ENCODE measurements at places on chromosomes 3 and 15.

DNA sequence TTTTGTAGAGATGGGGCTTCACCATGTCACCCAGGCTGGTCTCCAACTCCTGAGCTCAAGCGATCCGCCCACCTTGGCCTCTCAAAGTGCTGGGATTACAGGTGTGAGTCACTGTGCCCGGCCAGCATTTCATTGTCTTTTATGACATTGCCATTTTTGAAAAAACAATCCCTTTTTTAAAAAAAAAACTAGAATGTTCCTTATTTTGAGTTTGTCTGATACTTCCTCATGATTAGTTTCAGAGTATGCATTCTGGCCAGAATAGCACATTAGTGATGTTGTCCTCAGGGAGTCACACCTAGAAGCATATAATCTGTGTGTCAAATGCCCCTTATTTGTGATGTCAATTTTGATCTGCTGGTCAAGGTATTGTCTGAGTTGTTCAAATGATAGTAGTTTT is 21.2 kb upstream of the NMD3 start:
- DNase-seq: no peak

DNA sequence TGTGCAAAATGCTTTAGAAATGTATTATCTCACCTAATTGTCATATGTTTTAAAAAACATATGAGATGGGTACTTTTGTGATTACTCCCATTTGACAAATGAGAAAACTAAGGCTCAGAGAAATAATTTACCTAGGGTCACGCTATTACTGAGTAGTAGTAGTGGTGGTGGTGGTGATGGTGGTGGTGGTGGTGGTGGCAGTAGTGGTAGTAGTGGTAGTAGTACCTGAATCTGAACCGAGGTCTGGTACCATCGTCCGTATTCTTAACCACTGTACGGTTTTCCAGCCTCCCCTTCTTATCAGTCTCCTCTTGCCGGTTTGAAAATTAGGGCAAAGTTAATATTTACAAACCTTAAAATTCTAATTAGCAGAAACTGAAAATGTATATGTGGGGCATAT is 102.4 kb downstream of the KLHL25 start:
- DNase-seq: no peak

GRCh38 chr3:185912512-185912911 is 25.3 kb downstream of the TRA2B start:
- no peak for DNase-seq

GRCh38 chr15:95972812-95973211 is 357.7 kb upstream of the NR2F2 start:
- DNase-seq: no peak

GRCh38 chr3:161332792-161333191 is 38.5 kb downstream of the SPTSSB start:
- DNase-seq: no peak

GRCh38 chr3:4988983-4989834 is 10.0 kb downstream of the BHLHE40 start:
- no peak for DNase-seq

- no peak for DNase-seq
Observed at GRCh38 chr15:101137312-101137940, 114.4 kb downstream of the CHSY1 start.

- DNase-seq: no peak
Observed at GRCh38 chr3:71265365-71265915, 318.1 kb downstream of the FOXP1 start.

DNA sequence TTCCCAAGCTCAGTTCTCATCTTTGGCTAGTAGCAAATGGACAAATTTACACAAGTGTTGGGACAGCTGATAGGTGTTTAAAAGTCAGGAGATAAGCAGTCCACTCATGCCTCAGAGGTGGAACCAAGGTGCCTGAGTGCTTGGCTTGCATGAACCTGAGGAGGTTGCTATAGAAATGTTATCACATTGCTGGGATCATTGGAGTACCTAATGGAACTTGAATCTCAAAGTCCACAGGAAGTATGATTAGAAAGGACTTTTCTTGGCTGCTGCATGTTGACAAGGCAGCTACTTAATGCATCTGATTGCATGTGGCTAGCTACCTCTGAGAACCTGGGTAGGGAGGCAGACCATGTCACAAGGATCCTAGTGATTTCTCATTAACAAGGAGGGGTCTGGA is 39.5 kb upstream of the C3orf80 start:
- no peak for DNase-seq

DNA sequence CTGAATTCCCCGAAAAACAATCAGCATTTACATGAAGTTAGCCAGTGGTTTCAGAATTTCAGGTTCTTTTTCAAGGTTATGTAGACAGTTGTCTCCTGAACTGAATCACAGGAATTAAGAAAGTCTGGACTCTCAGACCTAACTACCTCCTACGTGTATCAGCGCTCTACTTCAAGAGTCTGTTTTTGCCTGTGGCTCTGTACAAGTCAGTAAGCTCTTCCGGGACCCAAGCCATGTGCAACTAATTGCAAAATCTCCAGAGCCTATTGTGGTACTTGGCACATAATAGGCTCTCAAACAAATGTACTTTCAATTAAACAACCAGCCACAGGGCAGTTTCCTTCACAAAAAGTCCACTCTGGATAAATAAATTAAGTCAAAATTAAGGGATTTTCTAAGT is 414.2 kb downstream of the PDCD6IP start:
- no peak for DNase-seq

- DNase-seq: no peak
Observed at GRCh38 chr3:44892689-44893088, 18.3 kb downstream of the TGM4 start.

- no peak for DNase-seq
Observed at GRCh38 chr15:62343397-62343796, 178.3 kb upstream of the C2CD4B start.

DNA sequence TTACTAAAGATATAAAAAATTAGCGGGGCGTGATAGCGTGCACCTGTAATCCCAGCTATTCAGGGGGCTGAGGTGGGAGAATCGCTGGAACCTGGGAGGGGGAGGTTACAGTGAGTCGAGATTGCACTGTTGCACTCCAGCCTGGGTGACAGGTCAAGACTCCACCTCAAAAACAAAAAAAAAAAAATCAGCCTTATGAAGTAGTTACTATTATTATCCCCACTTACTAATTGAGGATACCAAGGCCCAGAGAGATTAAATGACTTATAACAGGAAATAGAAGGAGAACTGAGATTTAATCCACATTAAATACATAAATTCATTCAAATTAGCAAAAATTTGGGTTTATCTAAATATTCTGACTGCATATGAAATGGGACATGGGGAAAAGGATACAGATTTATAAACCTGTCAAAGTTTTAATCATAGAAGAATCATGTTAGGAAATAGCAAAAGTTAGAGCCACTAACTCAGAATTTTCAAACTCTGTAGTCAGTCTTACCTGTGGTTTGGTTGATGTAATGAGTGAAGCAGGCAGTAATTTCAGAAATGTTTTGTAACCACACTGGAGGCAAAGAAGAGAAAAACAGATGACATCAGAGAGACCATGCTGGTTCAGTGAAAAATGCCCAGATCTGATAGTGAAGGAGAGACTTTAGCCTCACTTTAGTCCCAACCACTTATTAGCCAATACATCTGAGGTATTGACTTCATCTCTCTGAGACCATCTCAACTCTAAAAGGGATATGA is 25.0 kb upstream of the ACAP2 start:
- no peak for DNase-seq

- no peak for DNase-seq
Observed at GRCh38 chr3:155772801-155773200, 27.9 kb upstream of the PLCH1 start.

DNA sequence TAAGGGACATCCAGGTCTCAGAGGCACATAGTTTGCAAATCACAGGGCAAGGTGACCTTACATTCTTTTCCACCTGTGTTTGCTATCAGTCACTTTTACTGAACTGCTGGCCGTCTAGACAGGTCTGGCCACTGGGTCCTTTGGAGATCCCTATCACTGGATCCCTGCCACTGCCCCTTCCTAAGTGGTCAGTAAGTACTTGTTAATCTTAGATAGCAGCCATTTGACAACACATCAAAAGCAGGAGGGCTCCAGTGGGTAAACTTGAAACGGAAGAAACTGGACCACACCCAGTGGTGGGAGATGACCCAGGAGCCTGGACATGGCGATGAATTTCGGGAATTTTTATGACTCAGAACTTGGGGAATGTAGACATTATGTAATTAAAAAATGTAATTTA is 28.9 kb upstream of the RASGRP1 start:
- no peak for DNase-seq

DNA sequence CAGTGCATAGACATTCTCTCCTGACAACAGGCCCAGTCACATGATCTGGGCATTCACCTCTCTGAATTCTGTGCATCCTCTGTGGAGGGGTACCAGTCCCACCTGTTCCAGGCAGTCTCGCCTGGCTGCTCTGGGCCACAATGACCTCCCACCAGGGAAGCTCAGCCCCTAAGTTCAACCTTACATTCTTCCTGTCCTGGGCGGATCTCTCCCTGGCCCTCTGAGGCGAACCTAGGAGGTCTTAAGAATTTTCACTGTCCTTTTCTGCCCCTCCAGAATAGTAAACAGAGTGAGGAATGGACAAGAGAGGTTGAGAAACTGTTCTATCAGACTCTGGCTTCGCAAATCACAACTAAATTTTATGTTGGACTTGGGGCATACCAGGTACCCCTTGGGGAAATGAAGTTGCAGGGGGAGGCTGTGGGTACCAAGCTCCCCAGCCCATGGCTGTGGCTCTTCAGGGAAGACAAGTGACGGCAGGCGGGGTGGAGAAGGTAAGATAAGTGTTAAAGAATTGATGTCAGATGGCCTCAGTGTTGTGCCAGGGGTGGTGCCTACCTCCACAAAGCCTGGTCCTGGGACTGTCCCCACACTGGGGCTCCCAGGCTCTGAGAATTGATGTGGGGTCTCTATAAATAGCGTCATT is 5.3 kb downstream of the SCN5A start:
- no peak for DNase-seq

- DNase-seq: no peak
Observed at GRCh38 chr3:19967812-19968211, 20.9 kb downstream of the RAB5A start.

DNA sequence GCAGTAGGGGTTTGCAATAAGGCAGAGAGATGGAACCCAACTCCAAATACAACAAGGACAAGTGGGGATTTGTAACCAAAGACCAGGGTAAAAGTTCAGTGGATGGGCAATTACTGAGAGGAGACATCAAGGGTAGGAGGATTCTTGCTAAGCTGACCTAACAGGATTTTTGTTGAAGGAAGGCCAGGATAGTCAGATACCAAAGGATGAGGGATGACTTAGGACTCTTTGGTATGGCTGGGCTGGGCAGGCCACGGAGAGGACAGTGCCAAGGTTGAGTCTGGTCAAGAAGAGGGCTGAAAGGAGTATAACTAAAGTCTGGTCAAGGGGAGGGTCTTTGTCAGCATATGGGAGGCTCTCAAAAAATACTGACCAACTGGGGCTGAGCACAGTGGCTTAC is 85.3 kb upstream of the UBE2E2 start:
- DNase-seq: no peak

DNA sequence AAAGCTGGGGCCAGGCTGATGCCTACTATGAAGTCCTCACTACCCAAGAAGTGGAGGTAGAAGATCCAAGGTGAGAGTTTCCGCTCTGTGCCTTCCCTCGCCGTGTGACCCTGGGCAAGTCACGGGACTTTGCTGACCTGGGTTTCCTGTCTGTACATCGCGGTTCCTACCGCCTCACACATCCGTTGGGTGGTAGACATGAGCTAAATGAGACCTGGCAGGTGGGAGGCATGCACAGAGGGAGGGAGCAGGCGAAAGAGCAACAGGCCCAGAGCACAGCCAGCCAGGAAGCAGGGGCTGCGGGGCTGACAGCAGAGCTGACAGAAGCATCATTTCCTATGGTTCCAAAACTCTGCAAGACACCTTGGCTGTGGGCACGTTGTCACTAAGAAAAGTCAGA is 157.3 kb upstream of the BHLHE40 start:
- DNase-seq: peak; percentile 74

GRCh38 chr3:96236522-96236921 is 577.9 kb upstream of the EPHA6 start:
- DNase-seq: no peak

DNA sequence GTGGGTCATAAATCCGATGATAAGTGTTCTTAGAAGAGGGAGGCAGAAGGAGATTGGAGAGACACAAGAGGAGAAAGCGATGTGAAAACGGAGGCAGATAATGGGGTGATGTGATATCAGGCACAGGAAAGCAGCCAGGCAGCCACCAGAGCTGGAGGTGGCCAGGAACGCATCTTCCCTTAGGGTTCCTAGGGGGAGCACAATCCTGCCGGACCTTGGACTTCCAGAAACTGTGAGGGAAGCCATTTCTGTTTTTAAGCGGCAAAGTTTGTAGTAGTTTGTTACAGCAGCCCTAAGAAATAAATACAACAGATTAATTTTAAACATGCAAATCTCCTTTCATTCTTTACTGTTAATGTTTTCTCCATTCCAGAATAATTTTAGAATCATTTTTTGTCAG is 259.9 kb upstream of the TMC3 start:
- DNase-seq: no peak

- no peak for DNase-seq
Observed at GRCh38 chr3:39733804-39734203, 75.6 kb upstream of the MYRIP start.

DNA sequence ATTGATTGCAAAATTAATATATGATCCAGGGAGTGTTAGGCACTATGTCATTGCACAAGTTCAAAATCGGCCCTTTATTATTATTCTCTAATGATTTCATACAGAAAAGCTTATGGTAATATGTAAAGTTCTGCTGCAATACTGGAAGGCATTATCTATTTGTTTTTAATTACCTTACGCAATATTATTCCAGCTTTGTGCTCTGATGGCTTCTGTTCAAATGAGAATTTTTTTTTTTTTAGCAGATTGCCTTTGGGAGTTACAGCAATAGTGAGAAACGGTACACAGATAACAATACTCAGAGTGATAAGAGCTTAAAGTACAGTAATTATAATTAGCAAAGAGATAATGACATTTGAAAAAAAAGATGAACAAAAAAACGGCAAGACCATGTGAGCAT is 602.2 kb upstream of the ALCAM start:
- DNase-seq: no peak

GRCh38 chr15:32861761-32862160 is 144.0 kb downstream of the GREM1 start:
- no peak for DNase-seq

Measured in activated CD8-positive, alpha-beta memory T cell treated with anti-CD3 and anti-CD28 coated beads for 48 hours (primary cell).